ENCODE measurements at places on chromosomes 12 and 14. TPM values are rescaled to one million over a fixed set of nuclear protein-coding genes. Genes with fewer than 3 reads are reported as not detected.
A peak's percentile ranks its signal among the peaks of the same experiment; 100 is the strongest.

GRCh38 chr12:81294325-81295190, 216.7 kb downstream of the ACSS3 start:
- peak; percentile 27 for DNase-seq

DNA sequence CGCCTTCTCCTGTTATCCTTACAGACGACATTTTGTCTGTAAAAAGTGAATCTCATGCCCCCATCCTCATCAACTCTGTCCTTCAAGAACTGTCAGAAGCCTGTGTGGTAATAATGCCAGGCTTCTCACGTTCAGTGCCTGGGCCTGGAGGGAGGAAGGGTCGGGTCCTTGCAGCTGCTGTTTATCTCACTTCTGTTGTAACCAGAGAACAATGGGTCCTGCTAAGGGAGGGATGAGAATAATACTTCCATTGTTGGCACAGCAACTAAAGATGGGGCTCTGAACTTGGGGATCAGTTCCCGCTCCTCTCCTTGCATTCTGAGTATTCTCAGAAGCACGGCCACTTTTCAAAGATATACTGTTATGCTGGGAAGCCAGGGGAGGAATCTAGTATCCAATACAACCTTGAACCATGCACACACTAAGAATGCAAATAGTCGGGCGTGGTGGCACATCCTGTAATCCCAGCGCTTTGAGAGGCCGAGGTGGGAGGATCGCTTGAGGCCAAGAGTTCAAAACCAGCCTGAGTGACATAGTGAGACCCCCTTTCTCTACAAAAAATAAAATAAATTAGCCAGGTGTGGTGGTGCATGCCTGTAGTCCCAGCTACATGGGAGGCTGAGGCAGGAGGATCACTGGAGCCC, 38.8 kb upstream of the NINJ2 start:
- DNase-seq, result no peak

DNA sequence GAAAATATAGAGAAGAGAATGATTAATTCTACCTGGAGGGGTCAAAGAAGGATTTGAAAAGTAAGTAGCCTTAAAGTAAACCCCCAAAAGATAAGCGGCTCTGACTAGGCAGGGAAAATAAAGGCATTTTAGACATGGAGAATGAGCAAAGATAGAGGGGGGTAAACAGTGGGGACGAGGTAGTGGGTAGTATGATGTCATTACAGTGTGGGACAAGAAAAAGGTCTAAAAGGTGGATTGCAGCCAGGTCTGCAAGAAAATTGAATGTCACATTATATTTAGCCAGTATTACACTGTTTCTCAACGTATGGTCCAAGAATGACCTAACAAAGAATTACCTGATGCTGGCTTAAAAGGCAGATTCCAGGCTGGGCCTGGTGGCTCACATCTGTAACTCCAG, 55.8 kb upstream of the CIT start:
- DNase-seq, result no peak

DNA sequence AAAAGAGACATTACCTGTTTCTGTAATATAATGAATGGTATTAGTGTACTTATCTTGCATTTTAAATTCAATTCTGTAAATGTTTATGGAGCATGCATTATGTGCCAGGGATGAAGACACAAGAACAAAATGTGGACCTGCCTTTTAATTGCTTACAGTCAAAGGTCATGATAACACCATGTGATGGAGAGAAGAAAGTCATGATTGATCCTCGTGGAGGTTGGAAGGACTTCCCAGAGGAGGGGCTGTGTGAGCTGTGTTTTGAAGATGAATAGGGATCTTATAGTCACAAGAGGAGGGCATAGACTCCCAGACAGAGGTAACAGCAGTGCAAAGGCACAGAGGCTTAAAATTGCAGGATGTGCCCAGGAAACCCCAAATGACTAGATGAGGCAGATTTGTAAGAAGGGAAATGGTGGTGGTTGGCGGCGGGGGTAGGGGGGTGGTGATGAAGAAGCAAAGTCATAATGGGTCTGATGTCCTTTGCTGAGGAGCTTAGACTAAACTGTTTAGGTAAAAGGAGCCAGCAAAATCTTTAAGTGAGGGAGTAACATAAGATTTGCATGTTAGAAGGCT, 151.5 kb downstream of the PRKCH start:
- peak; percentile 38 for DNase-seq

The LMNTD1 gene
- 2.2 TPM for total RNA-seq

- DNase-seq, result no peak
These were observed 466.3 kb downstream of the DIO2 start for GRCh38 chr14:79745046-79745445.

All from M059J (cell line).